ENCODE measurements at places on chromosomes 12 and 14.

DNA sequence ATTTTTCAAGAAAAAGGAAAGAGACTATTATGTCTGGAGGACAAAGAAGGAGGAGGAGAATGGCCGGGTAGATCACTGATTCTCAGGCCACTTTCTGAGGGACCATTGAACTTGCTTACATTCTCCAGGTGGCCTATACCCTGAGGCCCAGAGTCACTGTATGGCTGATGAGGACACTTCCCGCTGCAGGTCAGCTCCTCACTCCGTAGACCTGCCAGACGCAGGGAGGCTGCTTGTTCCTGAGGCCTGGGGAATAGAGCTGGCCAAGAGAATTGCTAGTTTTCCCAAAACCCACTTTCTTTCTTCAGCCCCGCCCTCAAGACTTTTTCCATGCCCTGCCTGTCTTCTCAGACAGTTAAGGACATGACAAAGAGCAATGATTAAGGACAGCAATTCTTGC is 510.5 kb upstream of the TBX3 start:
- no peak for DNase-seq

GRCh38 chr14:22489957-22490950 is 98.8 kb downstream of the DAD1 start:
- DNase-seq, result no peak

GRCh38 chr14:60594062-60594461 is 55.2 kb downstream of the SIX1 start:
- peak; percentile 97 for DNase-seq

- no peak for DNase-seq
Measured at GRCh38 chr14:88541324-88541723, 13.5 kb downstream of the PTPN21 start.

- no peak for DNase-seq
Measured at GRCh38 chr12:88681271-88681670, 101.0 kb upstream of the KITLG start.

- DNase-seq, result no peak
Measured at GRCh38 chr12:95881331-95881955, 22.7 kb downstream of the SNRPF start.

DNA sequence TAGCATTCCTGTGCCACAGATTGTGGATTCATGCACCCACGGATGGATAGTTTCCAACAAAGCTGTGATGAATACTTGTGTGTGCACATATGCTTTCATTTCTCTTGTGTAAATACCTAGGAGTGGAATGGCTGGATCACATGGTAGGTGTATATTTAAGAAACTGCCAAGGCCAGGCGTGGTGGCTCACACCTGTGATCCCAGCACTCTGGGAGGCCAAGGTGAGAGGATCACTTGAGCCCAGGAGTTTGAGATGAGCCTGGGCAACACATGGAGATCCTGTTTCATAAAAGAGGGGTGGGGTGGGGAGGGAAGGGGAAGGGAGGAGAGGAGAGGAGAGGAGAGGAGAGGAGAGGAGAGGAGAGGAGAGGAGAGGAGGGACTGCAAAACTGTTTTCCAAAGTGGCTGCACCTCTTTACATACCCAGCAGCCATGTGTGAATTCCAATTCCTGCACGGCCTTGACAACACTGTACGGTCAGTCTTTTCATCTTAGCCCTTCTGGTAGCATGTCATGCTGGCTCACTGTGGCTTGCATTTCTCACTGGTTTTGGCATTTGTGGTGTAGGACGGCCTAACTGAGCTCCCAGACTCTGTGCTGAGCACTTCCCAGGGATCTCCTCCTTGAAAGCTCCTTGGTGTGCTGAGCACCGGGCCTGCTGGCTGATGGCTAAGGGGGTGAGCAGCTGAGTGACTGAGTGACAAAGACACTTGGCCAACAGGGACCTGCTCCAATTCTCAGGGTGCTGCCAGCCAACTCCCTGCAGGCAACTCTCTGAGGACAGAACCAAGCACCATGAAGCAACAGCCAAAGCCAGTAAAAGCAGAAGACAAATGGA is 27.9 kb downstream of the SYNE3 start:
- no peak for DNase-seq

DNA sequence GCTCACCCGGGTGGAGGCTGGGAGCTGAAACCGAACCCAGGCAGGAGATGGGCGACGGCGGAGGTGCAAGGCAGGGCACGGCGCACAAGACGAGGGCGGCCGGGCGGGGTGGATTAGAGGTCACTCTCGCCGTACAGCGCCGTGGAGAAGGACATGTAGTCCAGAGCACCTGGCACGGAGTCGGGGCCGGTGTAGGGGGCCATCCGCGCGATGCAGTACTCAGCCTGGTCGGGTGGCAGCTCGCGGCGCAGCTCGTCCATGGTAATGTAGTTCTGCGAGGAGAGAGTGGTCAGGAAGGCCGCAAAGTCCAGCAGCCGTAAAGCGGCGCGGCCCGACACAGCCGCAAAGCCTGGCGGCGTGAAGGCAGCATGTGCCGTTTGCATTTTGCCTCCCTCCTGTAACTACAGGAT is 81.9 kb upstream of the ZFP36L1 start:
- no peak for DNase-seq

GRCh38 chr12:123057513-123058265 is 77.2 kb downstream of the ARL6IP4 start:
- DNase-seq, result peak; percentile 99

- no peak for DNase-seq
Measured at GRCh38 chr12:130018614-130019013, 114.8 kb upstream of the TMEM132D start.

- no peak for DNase-seq
Measured at GRCh38 chr12:89893972-89894706, 185.5 kb upstream of the ATP2B1 start.

- DNase-seq, result peak; percentile 46
Measured at GRCh38 chr14:93707475-93707874, 80.8 kb downstream of the PRIMA1 start.

DNA sequence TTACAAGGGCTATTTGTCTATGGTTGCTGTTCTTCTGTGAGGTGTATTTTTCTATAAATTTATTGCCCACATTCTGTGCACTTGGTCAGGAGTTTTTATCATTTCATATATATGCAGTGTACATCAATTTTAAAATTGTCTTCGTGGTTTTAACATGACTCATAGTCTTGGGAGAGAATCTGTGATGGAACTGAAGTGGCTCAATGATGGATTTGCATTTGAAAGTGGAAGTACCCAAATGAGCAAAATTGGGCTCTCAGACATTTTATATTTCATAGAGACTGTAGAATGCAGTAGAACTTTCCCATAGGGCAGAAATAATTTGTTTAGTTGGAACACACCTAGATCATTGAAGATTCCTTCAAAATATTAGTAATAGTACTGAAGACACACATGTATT is 1.9 kb upstream of the SCFD1 start:
- no peak for DNase-seq

- no peak for DNase-seq
Measured at GRCh38 chr14:23793532-23793931, 157.4 kb downstream of the DHRS2 start.

DNA sequence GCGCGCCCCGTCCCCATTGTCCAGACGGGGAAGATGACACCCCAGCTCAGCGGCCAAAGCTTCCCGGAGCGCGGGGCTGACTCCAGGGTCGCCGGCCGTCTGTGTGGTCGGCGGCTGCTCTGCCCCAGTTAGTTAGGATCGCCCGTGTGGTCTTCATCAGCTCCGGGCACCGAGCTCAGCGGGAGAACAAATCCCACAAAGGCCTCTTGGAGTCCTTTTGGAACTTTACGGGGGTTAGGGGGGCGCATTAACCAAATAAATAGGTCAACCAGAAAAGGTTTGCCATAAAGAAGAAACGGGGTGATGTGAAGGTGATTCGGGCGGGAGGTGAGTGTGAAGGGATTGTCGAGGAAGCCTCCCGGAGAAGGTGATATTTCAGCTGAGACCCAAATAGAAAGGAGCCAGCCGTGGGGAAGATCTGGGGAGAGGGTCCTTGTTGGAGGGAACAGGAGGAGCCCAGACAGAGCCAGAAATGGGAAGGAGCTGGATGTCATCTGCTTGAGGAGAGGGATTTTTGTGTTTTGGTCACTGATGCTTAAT is 697 bp downstream of the ATP6V0A2 start:
- no peak for DNase-seq

DNA sequence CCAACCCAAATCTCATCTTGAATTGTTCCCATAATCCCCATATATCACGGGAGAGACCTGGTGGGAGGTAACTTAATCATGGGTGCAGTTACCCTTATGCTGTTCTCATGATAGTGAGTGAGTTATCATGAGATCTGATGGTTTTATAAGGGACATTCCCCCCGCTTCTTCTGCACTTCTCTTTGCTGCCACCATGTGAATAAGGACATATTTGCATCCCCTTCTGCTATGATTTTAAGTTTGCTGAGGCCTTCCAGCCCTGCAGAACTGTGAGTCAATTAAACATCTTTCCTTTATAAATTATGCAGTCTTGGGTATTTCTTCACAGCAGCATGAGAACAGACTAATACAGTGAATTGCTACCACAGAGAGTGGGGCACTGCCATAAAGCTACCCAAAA is 179.1 kb downstream of the LRIG3 start:
- no peak for DNase-seq

GRCh38 chr14:22122227-22122818 is 448.7 kb upstream of the OR4E1 start:
- DNase-seq, result no peak

DNA sequence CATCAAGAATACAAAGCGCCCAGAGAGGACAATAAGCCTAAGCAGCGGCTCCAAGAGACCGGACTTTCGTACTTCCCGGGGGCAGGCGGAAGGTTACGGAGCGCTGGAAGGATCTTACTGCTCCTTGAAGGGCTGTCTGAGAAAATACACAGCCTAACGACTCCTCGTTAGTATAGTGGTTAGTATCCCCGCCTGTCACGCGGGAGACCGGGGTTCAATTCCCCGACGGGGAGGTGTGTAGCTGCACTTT is 12.1 kb upstream of the TMPO start:
- peak; percentile 82 for DNase-seq

DNA sequence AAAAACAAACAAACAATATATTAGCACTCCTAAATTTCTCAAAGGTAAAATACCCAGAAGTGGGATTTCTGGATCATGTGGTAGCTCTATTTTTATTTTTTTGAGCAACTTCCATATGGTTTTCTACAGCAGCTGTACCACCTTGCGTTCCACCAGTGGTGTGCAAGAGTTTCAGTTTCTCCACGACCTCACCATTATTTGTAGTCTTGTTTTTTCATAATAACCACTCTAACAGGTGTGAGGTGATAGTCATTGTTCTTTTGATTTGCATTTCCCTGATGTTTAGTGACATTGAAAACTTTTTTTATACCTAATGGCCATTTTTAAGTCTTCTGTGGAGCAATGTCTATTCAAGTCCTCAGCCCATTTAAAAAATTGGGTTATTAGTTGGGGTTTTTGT is 127.3 kb upstream of the SLC38A2 start:
- DNase-seq, result no peak

GRCh38 chr12:110149086-110149660 is 25.0 kb downstream of the IFT81 start:
- DNase-seq, result no peak

GRCh38 chr12:99130808-99131553 is 485.9 kb downstream of the APAF1 start:
- no peak for DNase-seq

DNA sequence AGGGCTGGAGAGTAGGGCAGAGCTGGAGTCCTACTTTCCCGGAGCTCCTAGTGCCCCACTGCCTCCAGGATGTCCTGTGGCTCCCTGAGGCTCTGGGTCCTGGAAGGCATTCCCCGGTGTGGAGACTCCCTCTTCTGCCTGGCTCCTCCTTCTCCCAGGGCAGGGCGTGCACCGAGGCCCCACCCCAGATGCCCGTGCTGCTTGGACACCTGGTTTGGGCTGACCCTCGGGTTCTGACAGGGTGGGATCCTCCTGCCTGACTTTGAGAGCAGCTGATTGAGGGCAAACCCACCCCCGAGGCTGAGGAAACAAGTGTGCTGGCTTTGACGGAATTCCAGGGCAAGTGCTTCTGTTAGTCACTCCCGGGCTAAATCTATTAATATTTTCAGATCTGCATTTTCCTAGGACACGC is 15.4 kb downstream of the TEAD4 start:
- no peak for DNase-seq

GRCh38 chr12:78406828-78407227 is 457.7 kb upstream of the SYT1 start:
- DNase-seq, result no peak

GRCh38 chr12:2722806-2723205 is 72.0 kb upstream of the FKBP4 start:
- peak; percentile 34 for DNase-seq

GRCh38 chr14:101843665-101844064 is 82.2 kb downstream of the PPP2R5C start:
- DNase-seq, result no peak

- DNase-seq, result no peak
Measured at GRCh38 chr12:53862831-53863230, 75.8 kb upstream of the HOXC13 start.

GRCh38 chr12:130169256-130169655 is 7.0 kb downstream of the FZD10 start:
- no peak for DNase-seq

DNA sequence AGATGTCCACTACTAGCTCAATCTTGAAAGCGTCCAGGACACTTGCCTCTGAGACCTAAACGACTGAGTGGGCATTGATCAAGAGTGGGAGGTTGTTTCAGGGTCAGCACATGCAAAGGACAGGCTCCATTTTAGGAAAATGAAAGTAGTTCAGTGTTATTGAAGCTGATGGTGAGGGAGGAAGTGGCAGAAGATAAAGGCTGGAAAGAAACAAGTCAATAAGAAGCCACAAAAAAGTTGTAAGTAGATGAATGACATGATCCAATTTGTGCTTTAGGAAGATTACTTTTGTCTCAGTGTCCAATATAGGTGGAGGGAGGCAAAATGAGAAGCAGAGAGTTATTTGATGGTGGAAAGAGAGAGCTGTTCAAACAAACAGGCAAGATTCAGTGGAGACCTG is 22.0 kb downstream of the GPR65 start:
- no peak for DNase-seq

GRCh38 chr14:52797653-52798052 is 6.2 kb upstream of the GNPNAT1 start:
- DNase-seq, result no peak

DNA sequence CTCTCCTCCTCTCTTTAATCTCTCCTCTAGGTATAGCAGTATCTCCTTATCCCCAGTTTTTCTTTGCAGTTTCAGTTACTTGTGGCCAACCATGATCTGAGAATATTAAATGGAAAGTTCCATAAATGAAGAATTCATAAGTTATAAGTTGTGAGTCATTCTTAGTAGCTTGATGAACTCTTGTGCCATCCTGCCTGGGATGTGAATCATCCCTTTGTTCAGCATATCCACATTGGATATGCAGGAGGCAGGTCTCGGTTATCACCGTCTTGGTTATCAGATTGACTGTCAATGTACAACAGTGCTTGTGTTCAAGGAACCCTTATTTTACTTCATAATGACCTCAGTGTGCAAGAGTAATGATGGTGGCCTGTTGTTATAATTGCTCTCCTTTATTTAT is 134.0 kb downstream of the TMEM117 start:
- DNase-seq, result no peak

- peak; percentile 63 for DNase-seq
Measured at GRCh38 chr12:3173008-3173553, 95.9 kb downstream of the TSPAN9 start.

- DNase-seq, result no peak
Measured at GRCh38 chr14:87656315-87656714, 336.7 kb downstream of the GALC start.

All from DMS79 (cell line).